ENCODE measurements at places on chromosomes 12 and 14.

DNA sequence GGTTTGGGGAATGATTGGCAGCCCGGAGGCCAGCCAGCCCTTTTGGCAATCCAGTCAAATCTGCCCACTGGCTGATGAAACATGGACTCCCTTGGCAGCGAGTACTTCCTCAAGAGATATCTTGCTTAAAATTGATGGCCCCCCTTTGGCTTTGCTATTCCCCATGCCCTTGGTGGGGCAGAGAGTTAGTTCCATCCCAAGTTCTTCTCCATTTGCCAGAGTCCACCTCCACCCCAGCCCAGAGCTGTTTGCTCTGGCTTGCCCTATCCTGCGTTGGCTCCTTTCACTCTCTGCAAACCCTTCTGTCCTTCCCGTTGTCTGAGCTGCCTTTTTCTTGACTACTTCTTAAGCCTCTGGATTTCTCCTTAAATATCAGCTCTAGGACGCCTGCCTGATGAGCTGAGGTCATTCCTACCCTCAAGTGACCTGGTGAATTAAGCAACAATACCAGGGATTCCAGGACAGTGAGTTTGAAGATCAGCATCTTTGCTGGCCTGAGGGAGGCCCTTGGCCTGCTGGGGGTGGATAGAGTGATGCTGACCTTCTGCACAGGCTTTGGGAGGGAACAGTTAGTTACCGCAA, 212.0 kb downstream of the CACNA1C start:
- DNase-seq, result peak; percentile 96

DNA sequence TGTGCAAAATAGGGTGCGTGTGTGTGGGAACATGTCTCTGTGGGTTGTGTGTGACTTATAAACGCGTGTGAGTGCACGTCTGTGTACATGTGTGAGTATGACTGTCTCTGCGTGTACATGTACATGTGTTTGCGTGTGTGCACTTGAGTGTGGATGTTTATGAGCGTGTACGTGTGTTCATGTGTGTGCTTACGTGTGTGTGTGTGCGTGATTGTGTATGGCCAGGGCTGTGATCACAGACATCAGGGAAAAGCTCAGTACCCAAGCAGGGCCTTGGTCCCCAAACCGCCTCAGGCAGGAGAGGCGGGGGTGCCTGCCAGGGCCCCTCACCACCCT, 326.3 kb upstream of the DIO3 start:
- no peak for DNase-seq

GRCh38 chr12:124422570-124423523, 128.0 kb downstream of the RFLNA start:
- DNase-seq, result peak; percentile 84

- DNase-seq, result no peak
Observed at GRCh38 chr12:113021500-113021899, 35.0 kb upstream of the DTX1 start.

GRCh38 chr12:105454688-105455087, 124.2 kb downstream of the C12orf75 start:
- DNase-seq, result no peak

- DNase-seq, result no peak
Observed at GRCh38 chr14:56221382-56222128, 103.3 kb downstream of the PELI2 start.

GRCh38 chr14:104682107-104682593, 7.3 kb upstream of the INF2 start:
- no peak for DNase-seq

DNA sequence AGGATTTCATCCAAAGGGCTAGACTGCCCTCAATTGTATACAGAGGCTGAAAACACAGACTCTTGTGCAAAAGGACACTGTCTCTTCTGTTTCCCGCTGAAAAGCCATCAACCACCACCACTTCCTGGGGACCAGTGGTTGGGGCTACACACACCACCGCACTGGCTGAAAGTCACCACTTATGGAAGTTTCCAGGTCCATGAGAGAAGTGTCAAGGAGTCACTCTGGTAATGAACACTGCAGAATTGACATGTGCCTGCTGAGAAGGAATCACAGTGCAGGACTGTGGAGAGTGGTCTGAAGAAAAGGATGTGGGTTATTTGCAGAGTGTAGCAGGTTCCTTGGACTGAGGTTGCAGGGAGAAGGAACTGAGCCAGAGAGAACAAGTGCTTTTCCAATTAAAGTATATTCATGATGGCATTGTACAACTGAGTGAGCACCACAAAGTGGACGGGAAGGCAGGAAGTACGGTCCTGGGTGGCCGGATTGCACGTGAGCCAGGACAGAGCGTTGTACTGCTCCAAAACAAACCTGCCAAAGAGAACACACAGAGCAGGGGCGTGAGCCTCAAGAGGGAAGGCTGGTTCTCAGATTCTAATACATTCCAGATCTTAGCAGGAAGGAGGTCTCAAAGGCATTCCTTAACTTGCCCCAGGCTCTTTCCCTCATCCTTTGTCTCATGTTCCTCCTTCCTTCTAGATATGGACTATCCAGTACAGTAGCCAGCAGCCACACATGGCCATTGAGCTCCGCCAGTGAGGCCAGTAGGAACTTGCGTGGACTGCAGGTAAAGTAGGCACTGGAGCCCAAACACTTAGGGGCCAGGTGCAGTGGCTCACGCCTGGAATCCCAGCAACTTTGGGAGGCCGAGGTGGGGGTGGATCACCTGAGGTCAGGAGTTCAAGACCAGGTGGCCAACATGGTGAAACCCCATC, 316.4 kb downstream of the MED13L start:
- DNase-seq, result no peak

DNA sequence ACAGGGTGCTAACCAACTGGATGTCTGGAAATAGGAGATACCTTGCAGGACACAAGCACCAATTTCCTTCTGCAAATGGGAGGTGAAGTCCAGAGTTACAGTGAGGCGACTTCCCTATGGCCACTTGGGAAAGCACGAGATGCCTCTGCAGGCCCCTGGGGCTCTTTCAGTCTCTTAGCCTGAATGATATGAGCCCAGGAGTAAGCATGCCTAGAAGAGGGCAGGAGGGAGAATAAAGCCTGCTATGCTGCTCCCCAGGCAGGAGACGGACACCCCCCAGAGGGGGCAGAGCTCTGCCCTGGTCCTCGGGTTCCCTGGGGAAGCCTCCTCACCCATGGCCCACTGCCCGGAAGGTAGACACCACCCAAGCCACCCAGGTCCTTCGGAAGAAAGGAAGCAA, 105.1 kb downstream of the GCH1 start:
- DNase-seq, result no peak

DNA sequence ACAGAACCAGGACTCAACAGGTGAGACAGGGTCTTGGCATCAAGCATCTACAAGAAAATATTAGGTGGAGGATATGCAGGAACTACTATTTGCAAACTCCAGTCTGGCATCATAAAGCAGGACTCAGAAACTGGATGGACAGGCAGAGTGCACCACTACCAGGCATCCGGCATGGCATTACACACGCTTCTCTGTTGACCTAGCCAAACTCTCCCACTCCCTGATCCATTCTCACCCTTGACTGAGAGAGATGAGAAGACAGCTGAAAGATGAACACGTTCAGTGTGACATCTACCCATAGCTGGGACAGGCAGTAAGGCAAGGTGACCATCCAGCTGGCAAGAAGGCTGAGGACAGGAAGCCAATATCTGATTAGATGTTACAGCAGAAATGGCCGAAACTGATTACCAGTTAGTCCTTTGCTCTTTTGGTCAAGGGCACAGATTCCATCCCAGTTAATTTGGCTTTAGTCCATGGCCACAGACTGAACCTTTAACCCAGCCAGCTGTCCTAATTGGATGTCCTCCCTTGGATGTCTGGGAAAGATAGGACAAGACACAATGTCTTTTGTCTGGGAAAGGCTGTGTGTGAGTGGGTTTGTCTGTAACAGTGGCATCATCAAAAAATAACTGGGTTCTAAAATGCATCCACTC, 71.6 kb downstream of the BBS10 start:
- no peak for DNase-seq

- no peak for DNase-seq
Observed at GRCh38 chr14:89720741-89721729, 233.5 kb downstream of the EFCAB11 start.

DNA sequence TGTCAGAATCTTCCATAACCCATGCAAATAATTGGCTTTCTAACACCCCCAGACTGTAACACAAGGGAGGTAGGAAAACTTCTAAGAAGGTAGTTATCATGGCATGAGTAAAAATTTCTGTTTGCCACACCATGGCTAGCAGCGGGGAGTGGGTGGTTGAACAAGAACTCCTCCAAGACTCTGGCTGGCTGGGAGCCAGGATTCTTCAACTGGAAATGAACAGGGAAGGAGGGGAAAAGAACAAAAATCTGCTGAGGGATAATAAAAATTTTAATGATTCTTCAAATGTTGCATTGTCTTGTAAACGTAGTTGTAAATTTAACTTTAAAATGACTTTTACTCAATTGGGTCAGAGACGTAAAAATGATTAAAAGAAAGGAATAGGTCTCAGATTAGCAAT, 78.9 kb downstream of the AKAP6 start:
- DNase-seq, result no peak

GRCh38 chr12:2329661-2330210, 276.9 kb downstream of the CACNA1C start:
- DNase-seq, result no peak

DNA sequence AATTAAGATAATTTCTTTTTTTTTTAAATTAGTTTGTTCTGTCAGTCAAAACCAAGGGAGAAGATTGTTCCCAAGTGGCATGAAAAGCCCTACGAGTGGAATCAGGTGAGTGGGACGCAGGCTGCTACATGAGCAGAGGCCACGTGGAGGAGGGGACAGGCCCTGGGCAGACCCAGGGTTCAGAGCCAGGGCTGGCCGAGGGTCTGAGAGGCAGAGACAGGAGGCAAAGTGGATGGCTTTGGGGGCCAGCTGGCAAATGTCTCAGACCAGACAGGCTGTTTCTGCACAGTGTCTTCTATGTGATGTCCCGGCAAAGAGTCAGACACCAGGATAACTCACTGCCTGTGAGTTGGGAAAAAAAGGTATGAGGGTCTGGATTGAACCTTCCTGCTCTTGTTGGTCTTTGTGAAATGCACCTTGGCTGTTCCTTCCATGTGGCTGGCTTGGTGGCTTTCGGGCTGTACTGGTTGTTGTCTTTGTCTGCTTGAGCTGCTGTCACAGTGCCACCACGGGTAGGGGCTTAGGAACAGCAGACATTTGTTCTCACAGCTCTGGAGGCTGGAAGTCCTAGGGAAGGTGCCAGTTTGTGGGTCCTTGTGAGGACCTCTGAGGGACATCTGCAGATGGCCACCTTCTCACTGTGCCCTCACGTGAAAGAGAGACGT, 35.8 kb upstream of the ASPG start:
- no peak for DNase-seq

DNA sequence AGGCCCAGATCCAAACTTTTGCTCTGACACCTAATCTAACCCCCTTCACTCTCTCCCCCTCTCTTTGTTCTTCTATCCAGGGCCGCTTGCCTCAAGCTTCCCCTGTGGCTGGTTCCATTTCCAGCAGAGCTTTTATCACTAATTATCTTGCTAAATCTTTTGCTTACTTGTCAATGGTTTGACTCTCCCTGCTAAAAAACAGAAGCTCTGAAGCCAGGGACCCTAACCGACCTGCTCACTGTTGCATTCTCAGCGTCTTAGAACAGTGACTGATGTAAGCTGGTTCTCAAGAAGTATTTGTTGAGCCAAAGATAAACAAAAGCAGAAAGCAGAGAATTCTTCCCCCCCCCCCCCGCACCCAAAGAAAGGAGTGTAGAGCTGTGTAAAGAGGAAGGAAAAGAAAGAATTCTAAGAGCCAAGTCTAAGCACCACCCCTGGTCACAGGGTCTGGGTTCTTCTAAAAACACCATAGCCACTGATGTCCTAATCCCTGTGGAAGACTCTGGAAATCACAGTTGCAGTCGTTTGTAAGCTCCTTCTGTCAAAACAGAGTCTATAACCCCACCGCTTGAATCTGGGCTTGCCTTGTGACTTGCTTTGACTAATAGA, 385.8 kb downstream of the MED13L start:
- no peak for DNase-seq

DNA sequence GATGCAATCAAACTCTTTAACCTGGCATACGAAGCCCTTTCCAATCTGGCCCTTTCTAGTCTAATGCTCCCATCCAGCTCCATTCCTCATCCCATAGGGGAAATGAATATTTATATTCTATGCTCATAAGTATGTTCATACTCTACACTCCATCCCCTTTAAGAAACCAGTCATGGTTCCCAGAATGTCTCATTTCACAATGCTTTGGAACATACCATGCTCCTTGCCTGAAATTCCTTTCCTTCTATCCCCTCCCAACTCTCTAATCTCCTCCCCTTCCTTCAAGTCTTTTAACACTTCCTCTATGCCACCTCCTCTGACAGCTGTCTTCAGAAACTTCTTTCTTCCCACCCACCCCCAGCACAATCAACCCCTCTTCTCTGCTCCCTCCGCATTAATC, 207.0 kb upstream of the CAND1 start:
- DNase-seq, result no peak

DNA sequence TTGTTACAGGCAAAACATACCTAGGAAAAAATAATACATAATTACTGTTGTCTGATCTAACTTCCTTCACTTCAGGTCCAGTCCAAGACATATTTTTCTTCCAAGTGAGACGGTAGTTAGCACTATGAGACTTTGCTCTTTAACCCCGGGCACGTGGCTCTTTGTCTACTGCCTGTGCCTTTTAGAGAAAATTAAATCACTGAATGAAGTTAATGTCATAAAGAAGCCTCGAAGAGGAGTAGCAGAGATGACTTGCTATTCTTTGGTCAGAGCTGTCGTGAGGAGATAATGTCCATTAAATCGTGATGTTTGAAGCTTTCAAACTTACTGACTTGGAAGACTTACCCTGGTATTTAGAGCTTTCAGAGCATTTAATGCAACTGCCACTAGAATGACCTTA, 8.7 kb downstream of the TESPA1 start:
- no peak for DNase-seq

DNA sequence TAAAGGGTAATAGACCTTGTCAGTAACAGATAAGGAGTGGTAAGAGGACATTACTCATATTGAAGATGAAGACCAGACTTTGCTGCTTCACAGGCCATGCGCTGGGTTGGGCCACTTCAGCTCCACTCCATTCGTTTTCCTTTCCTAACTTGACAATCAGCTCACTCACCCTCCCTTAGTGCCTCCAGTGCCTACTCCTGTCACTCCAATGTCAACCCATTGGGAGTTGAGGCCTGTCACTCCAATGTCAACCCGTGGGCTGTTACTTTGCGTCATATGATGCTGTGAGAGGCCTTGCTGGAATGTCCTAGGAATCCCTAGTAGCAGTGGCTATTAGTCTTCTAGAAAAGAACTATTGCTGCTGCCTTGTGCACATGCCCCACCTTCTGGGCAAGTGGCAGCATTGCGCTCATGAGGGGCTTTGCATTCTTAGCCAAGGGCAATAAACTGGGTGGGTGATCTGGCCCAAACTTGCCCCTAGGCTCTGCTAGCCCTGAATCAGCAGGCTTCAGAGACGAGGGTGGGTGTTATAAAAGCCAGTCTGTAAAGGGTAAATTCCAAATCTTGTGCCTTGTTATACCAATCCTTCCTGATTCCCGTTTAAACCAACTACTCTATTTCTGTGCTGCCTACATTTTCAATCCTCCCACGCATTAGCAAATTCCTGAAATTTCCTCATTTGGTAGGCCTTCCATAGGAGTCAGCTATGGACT, 36.1 kb downstream of the BAZ2A start:
- DNase-seq, result peak; percentile 70

GRCh38 chr14:99728981-99729451, 44.9 kb downstream of the CYP46A1 start:
- DNase-seq, result no peak

GRCh38 chr12:44441155-44441554, 435.0 kb downstream of the NELL2 start:
- DNase-seq, result no peak
